Stimulated activated CD4-positive, alpha-beta T cell treated with anti-CD3 and anti-CD28 coated beads, Interleukin-2, amount 100 ng/mL, for 24 hours (primary cell): ENCODE measurements at places on chromosomes 5 and 9.

DNA sequence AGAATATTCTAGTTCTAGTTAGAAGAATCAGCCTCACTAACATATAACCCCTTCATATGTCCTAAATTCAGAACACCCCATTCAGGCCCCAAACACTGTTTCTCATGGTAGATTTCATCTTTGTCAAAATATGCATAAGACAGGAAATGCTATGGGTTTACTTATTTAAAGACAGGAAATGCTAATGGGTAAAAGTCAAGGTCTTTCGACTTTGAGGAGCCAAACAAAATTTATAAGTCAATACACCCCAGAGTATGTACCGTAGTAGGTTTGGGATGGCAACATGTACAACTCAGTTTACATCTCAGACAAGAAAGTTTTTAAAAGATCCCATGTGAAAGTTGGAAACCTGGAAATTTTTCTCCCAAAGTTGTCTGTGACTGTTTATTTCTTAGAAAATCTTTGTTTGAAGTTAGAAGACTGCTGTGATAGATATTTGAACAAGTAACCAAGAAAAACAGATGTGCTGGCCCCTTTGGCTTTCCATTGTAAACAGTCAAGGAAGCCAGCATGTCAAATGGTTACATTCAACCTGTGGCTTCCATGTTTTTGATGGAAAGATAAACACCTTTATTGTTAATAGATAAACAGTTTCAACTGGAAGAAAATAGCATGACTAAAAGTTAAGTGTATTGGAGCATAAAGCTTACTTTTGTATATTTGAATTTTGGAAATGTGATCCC lies 102.2 kb downstream of the INIP start:
- no peak for DNase-seq

- no peak for DNase-seq
Measured at GRCh38 chr5:169583101-169583423, 511 bp upstream of the SPDL1 start.

- no peak for DNase-seq
Measured at GRCh38 chr9:91726406-91727100, 223.5 kb downstream of the ROR2 start.

GRCh38 chr5:23727271-23727670 lies 219.9 kb downstream of the PRDM9 start:
- DNase-seq: no peak

DNA sequence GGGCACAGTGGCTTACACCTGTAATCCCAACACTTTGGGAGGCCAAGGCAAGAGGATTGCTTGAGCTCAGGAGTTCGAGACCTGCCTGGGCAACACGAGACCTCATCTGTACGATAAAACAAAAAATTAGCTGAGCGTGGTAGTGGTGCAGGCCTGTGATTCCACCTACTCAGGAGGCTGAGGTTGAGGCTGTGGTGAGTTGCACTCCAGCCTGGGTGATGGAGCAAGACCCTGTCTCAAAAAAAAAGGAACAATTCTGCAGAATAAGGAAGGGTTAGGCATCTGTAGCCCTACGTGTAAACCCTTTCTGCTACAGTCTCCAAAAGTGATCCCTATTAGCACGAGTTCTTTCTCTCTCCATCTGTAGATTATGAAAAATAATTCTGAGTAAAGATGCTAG lies 19.9 kb downstream of the CDC26 start:
- DNase-seq: no peak

GRCh38 chr5:88263349-88263748 lies 5.3 kb downstream of the TMEM161B start:
- no peak for DNase-seq

GRCh38 chr5:68086857-68087256 lies 128.7 kb upstream of the PIK3R1 start:
- DNase-seq: no peak
